Stimulated activated CD8-positive, alpha-beta memory T cell treated with anti-CD3 and anti-CD28 coated beads, Interleukin-7, amount 100 ng/mL, for 24 hours (primary cell): ENCODE measurements at places on chromosomes 6 and 20.

DNA sequence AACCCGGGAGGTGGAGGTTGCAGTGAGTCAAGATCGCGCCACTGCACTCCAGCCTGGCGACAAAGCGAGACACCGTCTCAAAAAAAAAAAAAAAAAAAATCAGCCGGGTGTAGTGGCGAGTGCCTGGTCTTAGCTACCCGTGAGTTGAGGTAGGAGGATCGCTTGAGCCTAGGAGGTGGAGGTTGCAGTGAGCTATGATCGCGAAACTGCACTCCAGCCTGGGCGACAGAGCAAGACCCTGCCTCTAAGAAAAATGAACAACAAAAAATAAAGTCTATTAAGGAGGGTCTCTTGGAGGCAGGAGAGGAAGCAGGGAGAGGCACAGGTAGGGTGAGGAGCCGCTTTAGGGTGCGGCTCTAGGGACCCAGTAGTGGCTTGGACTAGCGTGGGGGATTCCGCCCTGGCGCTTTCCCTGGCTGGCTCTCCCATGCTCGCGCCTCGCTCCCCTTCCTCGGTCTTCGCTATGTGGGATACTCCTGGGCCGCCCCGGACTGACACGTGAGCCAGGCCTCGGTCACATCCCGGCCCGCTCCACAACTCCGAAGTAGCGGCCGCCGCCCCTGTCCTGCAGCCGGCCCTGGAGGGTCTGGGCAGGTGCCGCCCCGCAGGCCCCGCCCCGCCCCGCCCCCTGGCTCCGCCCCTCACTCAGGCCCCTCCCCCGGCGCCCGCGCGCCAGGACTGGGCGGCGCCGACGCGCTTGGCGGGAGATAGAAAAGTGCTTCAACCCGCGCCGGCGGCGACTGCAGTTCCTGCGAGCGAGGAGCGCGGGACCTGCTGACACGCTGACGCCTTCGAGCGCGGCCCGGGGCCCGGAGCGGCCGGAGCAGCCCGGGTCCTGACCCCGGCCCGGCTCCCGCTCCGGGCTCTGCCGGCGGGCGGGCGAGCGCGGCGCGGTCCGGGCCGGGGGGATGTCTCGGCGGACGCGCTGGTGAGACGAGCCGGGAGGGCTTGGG lies at the start of gene MYBL2:
Gene MYBL2, plus strand, starts transcription at position 739 of the 953 bp plus-strand sequence. Its CDS starts 170 bp downstream, at position 909.
- DNase-seq: peak; percentile 37

GRCh38 chr20:41769592-41770018 lies 151.4 kb upstream of the CHD6 start:
- DNase-seq: no peak

DNA sequence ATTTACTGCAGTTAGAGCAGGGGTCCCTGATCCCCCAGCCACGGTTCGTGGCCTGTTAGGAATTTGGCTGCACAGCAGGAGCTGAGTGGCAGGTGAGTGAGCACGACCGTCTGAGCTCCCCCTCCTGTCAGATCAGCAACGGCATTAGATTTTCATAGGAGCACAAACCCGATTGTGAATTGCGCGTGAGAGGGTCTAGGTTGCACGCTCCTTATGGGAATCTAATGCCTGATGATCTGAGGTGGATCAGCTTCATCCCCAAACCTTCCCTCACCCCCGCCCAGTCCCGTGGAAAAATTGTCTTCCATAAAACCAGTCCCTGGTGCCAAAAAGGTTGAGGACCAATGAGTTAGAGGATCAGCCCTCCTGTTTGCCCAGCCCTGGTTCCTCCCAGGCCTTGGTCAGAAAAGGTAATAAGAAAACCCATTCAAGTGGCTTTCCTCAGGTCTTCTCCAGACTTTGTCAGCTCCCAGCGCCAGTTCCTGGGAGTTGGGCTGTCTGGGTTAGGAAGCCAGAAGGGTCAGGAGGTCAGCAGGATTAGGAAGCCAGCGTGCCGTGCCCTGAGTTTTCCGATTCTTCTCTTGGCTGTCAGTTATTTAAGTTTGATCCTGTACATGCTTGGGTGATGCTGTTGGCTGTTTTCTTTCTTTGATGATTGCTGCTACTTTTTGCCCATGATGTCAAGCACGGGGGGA lies 139.9 kb upstream of the PMEPA1 start:
- DNase-seq: no peak

- peak; percentile 26 for DNase-seq
Measured at GRCh38 chr6:111721753-111722154, 116.1 kb upstream of the TRAF3IP2 start.

GRCh38 chr20:25118529-25118928 lies 36.6 kb upstream of the VSX1 start:
- DNase-seq: no peak

DNA sequence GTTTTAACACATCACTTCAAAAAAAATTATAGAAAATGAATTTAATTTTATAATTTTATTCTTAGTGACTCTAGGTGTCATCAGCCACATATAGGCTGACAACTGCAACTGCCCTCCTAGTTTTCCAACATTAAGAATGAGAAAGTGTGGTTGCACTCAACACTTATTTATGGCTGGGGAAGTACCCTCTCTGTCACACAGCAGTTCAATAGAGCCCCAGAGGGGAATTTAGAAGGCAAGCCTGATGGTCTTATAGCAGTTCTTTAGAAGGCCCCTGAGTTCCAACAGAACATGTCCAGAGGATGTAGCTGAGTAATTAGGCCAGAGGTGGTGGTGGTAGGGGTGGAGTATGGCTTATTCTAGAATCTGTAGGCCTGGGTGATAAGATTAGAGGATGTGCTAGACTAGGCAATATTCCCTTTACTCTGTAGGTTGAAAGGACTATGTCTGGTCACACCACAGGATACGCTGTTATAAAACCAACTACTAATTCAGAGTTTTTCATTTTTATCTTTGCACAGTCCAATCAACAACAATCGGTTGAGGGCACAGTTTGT lies 226.5 kb upstream of the CITED2 start:
- DNase-seq: no peak

DNA sequence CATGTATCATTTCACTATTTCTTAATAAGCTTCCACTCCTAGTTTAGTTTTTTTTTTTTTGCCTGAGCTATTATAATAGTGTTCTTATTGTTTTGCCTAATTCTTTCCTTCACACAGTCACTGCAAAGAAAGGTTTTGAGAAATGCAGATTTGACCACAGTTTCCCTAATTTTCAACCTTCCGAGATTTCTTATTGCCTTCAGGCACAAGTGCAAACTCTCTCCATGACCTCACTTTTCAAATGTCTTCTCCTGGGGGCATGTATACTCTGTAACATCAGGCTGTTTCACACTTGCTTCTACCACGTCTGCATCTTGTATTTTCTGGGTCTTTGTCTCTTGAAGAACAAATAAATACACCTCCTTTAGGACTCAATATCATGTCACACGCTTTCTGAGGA lies 339.0 kb upstream of the CITED2 start:
- no peak for DNase-seq

DNA sequence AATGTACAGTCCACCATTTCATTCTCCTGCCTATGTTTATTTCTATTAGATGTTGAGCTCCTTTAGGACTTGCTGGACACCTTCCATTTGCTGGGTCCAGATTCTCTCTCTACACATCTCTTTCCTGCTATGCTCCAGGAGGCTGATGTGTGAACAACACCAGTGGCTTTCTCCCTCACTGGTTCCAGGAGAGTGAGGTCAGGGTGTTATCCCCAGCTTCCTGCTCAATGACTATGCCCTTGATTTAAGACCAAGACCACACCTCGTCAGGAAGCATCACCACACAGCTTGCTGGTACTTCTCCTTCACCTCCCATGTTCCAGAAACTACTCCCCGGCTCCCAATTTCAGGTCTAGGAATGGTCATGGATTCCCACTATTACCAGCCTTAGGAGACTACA lies 31.3 kb upstream of the E2F3 start:
- no peak for DNase-seq

DNA sequence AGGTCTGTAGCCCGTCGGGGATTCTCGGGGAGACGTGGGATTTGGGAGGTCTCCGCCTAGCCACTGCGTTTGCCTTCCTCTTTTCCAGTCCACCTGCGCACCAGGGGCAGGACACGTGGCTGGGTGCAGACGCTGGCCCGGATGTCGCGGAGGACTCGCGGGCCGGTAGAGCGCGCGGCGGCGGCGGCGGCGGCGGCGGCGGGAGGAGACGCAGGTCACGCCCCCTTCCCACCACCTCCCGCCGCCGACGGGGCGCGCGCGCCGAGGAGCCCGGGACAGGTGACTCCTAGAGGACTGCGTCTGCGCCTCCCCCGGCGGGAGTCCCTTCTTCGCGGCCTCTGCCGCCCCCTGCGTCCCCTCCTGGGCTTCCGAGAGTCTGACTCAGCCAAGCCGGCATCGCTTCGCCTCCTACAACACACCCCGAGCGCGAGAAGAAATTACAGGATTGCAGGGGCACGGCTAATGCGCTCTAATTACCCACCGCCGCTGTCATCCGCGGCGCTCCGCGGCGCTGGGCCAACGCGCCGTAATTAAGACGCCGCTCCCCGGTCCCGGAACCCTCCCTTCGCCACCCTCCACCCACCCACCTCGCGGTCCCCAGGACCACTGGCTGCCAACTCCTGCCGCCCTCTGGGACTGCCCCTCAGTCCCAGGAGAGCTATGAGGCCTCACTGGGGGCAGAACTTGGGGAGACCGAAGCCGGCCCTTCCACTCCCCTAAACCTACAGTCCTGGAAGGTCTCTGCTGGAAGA lies 124.5 kb downstream of the MRPL14 start:
- DNase-seq: peak; percentile 30

DNA sequence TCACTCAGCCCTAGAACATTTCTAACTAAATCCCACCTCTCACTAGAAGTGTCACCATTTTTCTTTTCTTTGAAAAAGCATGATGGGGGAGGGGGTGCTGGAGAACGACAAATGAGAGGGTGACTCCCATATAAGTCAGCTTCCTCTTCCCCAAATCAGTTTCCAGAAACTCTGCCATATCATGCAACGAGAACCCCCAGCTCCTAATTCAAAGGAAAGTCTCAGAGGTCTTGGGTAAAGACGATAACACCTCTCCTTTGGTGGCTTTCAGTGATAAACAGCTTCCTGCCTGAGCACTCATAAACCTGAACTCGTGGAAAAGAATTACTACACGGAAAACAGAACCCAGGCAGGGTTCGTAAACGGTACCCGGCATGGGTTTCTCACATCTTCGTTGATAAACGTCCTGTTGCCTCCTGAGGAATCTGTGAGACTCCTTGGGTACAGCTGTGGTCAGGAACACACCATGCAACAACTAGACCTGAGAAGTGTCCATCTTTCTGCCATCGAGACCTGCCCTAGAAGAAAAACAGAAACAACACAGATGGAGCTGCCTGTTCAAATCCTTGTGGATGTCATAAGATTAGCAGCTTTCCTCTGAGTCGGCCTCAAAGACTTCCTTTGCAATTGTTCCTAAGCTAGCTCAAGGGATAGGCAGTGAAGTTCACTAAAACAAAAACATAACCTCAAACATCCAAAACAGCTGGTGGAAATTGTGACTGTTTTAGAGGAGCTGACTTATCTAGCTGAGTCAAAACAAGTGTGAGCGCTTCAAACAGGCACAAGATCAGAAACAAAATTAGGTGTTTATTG lies 185.8 kb upstream of the PRDM1 start:
- DNase-seq: no peak

DNA sequence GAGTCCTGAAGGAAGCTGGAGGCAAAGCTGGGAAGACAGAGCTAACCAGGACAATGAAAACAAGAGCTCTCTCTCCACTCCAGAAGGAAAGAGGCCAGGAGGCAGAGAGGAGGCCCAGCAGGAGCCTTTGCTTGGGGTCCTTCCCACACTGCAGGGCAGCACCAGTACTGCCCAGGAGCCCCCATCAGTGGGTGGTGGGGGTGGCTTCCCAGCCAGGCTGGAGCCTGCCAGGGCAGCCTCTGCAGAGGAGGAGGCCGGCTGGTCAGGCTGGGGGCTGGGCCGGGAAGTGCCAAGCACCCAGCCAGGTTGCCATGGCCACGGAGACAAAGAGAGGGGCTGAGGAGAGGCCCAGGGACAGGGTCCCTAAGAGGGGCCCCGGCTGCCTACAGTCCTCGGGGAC lies 33.4 kb downstream of the PREX1 start:
- DNase-seq: no peak

DNA sequence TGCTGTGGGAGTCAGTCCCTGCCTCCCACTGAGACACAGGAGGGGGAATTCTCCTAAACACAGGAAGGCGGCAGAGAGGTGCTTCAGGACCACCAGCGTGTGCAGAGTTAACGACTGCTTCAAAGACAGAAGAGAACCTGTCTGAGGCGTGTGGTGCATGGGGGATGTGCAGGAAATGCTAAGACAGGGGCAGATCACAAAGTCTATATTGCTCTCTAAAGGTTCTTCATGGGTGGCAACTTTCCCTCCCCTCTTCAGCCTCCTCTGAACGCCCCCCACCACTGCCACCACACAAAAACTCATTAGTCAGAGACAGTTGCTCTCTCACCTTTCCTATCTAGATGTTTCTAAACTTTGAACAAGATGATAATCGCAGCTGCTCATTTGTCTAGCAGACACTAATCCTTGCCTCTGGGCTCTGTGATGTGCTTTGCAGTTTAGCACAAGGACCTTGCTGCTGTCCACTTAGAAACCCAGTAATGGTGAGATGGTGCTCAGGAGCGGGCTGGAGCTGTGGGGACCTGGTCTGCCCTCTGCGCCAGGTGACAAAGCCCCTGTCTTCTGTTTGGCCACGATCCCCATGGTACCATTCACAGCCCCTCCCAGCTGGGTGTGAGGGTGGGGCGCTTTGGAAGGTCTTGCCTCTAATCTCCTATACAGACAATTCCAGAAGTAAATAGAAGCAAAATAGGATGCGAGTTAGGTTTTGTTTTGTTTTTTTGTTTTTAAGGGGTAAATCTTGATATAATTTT lies 219.6 kb downstream of the NRN1 start:
- no peak for DNase-seq

DNA sequence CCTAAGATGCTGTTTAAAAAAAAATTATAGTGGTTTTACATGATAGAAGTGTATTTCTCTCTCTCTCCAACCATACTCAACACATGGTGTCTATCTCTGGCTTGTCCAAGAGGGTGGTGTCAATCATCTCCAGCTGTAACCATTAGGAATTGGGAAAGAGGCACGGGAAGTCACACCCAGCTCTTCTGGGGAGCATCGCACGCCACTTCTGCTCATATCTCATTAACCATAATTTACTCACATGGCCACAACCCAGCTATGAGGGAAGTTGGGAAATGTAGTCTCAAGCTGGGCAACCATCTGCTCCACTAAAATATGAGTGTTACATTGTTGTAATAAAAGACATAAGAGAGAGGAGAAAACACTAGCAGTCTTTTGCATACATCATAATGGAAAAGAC lies 30.4 kb upstream of the TSHZ2 start:
- no peak for DNase-seq

GRCh38 chr20:56722042-56722441 lies 92.9 kb downstream of the TFAP2C start:
- no peak for DNase-seq

DNA sequence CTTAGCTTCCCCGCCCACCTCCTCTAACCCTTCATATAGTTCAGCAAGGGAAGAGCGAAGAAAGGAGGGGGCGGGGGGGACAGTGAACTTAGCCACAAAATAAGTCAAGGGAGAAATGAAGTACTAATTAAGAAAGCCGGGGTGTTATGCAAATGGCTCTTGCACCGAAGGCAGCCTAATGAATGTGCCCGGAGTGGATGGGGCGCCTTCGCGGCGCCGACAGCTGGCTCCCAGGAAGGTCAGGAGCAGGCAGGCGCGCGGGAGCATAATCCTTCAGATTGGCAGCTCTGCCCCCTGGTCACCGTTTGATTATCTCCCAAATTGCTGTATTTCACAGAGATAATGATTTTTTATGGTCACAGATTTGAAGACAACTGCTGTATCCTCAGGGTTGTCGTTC lies 395.1 kb downstream of the TFAP2B start:
- DNase-seq: no peak
